Calu3 (cell line): ENCODE measurements at places on chromosomes 6 and 20. TPM values are rescaled to one million over a fixed set of nuclear protein-coding genes. Genes with fewer than 3 reads are reported as not detected.

The NOTCH4 gene
- total RNA-seq, result 4.7 and 5.7 TPM in 2 replicates

DNA sequence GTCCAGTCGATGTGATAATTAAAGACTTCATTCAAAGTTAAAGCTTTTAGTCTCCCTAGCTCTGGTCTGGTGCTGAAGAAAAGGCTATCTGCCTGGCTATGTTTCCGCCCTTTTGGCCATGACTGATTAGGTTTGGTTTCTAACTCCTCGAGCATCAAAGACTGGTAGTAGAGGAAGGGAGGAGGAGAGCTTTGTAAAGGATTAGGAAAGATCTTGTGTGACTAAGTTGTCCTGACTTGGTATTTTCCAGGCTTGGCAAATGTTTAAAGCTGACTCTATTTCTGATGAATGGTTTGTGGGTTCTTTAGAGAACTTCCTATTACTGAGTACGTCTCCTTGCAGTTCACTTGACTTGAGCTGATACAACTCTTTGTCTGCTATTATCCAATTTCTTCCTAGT lies 312.9 kb downstream of the GJA1 start:
- H3K27me3 ChIP-seq, result no peaks in the 10 kb centered on the region
- no peak for DNase-seq
- H3K27ac ChIP-seq, result no peak overlapping the region
- H3K4me1 ChIP-seq, result no peaks in the 10 kb centered on the region
- H3K4me3 ChIP-seq, result no peak overlapping the region

- H3K27me3 ChIP-seq, result no peaks in the 10 kb centered on the region
- H3K4me1 ChIP-seq, result peaks cover 54% of the 10 kb centered on the region
- H3K27ac ChIP-seq, result no peak overlapping the region
- DNase-seq, result no peak
Measured at GRCh38 chr6:131022691-131023090, 40.4 kb downstream of the EPB41L2 start.

DNA sequence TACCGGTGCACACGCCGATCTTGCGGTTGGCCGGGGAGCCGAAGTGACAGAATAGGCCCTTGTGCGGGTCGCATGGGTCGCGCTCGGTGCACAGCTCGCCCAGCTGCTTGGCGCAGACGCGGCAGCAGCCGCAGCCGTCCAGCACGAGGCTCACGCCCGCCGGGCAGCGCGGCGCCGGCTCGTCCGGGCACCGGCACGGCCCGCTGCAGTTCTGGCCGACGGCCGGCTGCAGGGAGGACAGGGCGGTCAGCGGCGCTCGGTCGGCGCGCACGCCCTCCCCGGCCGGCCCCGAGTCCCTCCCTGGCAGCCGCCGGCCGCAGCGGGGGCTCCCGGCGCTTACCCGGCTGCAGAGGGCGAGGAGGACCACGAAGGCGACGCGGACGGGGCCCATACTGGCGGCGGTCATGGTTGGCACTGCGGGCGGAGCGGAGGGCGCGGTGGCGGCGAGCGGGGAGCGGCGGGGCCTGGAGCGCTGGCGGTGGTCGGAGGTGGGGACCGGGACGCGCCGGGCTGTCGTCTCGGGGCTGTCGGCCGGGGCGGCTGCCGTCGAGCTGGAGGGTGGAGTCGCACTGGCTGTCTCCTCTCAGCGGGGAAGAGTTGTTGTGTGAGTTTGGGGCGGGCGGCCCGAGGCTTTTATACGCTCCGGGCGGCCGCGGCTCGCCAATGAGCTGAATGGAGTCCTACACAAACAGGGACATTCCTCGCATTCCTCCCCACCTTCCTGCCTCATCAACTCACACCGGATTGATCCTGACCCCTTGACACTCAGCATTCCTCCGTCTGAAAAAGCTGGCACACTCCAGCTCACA lies at the start of gene CCN2:
Gene CCN2, minus strand, starts transcription at position 606 of the 809 bp plus-strand sequence. Its CDS starts 200 bp downstream, at position 406.
- H3K27ac ChIP-seq, result peak within 1 kb of the TSS; percentile 97
- peak within 1 kb of the TSS; percentile 85 for H3K4me3 ChIP-seq
- H3K27me3 ChIP-seq, result no peaks in the 10 kb centered on the region

- DNase-seq, result no peak
- no peaks in the 10 kb centered on the region for H3K36me3 ChIP-seq
- H3K27me3 ChIP-seq, result peaks cover 45% of the 10 kb centered on the region
Measured at GRCh38 chr6:159833556-159833955, 33.5 kb downstream of the PNLDC1 start.

DNA sequence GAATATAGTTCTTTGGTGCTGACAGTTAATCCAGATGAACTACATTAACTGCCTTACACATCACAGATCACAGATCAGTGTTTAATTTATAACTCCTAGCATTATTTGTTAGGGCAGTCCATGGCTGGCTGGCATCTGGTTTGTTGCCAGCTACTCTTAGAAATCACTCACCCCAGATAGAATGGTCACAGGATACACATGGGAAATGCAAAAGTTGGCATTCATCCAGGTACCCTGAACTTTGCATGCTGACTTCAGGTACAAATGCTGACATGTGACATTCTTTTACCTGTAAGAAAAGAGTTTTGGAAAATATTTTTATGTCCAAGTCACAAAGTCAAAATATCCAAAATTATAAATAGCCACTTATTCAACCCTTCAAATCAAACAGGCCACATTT lies 20.2 kb downstream of the FBXL4 start:
- H3K27me3 ChIP-seq, result no peaks in the 10 kb centered on the region
- H3K36me3 ChIP-seq, result no peaks in the 10 kb centered on the region
- no peak overlapping the region for H3K4me3 ChIP-seq

The MCHR2 gene
- total RNA-seq, result not detected in 2 replicates

The HSPA12B gene
- total RNA-seq, result not detected in 2 replicates

- H3K4me1 ChIP-seq, result peaks cover 11% of the 10 kb centered on the region
- no peaks in the 10 kb centered on the region for H3K36me3 ChIP-seq
- no peaks in the 10 kb centered on the region for H3K27me3 ChIP-seq
- H3K4me3 ChIP-seq, result no peak overlapping the region
- no peak overlapping the region for H3K27ac ChIP-seq
Measured at GRCh38 chr6:17714879-17715851, 8.4 kb upstream of the NUP153 start.

The BTN1A1 gene
- total RNA-seq, result not detected in 2 replicates
